ENCODE measurements at places on chromosomes 3 and 15.
A peak's percentile ranks its signal among the peaks of the same experiment; 100 is the strongest.

DNA sequence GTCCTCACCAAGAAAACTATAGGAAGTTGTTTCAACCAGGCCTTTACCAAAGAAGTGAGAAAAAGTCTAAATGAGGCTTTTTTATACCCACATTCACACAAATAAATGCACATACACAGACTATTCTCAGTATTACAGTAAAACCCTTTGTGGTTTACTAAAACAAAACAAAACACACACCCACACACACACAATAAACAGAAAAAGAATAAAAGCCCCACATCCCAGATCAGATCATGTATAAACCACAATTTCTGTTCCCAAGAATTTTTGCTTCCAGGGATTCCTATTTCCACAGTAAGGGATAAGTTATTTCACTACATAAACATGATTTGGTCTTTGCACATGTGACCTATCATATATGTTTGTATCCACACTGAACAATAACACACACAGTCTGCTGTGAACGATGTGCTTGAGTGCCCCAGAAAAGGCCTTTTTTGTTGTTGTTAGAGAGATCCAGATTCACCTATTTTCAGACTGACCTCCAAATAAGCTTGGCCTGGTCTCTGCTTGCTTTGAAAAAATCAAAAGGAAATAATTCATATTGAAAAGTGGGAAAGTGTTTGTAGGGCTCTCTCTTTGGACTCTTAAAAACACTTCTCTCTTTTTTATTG is 283.4 kb upstream of the ATP11B start:
- DNase-seq: no peak

- DNase-seq: no peak
Measured at GRCh38 chr15:58447271-58448010, 15.7 kb downstream of the LIPC start.

DNA sequence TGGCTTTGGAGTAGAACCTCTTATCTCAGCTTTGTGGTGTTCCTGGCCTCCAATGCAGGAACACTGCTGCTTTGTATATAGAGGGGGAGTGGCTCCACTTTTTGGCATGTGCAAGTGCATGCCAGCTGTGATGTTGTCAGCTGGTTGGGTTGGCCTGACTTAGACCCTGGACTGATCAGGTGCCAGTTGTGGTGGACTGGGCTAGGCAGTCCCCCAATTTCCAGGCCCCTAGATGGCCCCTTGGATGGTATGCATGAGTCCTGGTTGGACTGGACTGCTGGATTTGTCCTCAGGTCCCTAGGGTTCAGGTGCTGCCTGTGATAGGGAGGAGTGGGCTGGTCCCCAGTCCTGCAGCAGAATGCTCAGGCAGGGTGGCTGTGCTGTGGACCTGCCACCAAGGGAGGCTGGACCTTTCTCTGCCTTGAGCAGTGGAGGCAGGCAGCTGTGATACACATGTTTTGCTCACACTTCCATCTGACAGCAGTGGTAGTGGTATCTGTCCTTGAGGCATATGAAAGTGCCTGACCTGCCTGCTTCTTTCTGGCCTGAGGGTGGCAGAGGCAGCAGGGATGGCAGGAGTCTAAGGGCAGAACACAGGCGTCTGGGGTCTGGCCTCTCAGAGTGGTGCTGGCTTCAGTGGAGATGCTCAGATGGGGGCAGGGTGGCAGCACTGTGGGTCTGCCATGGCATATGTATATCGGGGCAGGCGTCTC is 74.8 kb downstream of the STXBP5L start:
- DNase-seq: no peak

- DNase-seq: no peak
Measured at GRCh38 chr15:39948817-39949216, 14.9 kb downstream of the EIF2AK4 start.

DNA sequence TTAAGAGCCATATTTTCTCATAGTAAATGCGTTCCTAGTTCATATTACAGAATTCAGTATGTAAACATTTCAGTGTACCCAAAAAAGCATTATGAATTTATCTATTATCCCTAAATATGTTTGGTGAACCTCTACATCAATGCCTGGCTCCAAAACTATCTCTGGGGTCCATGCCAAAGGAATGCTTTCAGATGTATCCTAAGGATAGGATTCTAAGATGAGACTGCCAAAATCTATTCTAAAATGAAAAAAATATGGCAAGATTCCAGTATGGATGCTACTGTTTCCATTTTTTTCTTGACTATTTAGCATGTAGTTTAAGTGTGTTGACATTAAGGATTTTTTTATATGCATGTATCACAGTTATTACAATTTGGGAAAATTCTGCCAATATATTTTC is 18.8 kb downstream of the EIF5A2 start:
- DNase-seq: no peak

GRCh38 chr15:57684491-57685151 is 21.9 kb upstream of the POLR2M start:
- no peak for DNase-seq

DNA sequence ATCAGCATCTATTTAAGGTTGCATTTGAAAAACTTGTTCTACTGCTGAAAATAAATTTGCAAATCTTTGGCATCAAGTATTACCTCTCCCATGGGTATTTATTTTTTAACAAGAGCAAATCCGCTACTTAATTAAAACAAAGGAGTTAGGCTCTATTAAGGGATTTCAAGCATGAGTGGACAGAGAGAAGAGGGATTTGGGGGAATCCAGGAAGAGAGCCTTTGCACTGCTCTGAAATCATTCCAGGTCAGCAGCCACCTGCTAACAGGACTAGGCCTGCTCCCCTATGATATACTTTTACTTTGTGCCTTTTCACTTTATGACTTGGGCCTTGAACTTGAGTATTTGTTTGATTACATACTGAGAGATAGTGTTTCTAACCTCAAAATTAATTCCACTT is 57.1 kb downstream of the IQCH start:
- no peak for DNase-seq

DNA sequence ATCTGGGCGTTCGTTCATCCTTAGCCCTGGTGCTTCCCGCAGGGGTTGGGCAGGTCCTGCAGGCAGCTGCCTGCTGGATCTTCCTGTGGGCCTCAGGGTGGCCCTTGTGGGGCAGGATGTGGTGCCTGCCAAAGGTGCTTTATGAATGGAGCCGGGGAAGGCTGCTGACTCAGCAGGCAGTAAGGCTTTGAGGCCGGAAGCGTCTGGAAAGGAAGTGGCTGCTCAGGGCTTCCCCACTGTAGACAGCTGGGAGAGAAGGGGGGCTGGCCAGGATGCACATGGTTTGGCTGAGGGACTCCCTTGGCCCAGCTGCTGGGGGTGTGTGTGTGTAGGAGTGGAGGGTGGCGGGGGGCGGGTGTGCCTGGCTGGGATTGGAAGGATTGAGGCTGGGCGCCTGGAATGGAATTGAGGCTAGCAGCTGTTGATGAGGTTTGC is 12.9 kb downstream of the CD276 start:
- DNase-seq: peak; percentile 69

DNA sequence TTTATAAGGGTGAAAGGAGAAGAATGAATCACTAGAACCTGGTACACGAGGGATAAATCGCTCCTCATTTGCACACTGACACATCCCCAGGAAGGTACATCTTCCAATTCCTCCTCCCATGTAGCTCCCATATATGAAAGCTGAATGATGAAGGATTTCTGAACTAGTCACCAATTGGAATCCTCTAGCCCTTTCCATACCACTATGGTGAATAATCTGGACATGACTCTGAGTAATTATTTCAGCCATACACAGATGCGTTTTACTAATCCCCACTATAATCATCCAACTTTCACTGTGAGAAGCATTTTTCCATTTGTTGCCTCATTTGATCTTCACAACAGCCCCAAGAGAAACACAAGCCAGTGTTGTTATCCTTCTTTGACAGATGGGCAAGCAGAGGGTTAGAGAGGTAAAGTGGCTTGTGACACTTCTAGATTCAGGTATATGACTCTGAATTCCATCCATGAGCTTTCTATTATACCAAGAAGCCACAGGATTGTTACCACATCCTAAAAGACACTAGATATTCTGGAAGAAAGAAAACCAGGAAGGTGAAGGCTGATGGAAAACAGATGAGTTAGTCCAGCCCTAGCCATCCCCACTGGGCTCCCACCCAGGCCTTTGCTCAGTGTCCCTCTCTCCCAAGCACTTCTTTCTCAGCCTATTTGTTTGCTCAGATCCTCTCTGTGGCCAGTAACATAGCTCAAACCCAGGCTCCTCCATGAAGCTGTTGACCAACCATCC is 22.2 kb upstream of the BCL6 start:
- DNase-seq: no peak

GRCh38 chr3:14768182-14768790 is 50.5 kb upstream of the FGD5 start:
- DNase-seq: no peak

DNA sequence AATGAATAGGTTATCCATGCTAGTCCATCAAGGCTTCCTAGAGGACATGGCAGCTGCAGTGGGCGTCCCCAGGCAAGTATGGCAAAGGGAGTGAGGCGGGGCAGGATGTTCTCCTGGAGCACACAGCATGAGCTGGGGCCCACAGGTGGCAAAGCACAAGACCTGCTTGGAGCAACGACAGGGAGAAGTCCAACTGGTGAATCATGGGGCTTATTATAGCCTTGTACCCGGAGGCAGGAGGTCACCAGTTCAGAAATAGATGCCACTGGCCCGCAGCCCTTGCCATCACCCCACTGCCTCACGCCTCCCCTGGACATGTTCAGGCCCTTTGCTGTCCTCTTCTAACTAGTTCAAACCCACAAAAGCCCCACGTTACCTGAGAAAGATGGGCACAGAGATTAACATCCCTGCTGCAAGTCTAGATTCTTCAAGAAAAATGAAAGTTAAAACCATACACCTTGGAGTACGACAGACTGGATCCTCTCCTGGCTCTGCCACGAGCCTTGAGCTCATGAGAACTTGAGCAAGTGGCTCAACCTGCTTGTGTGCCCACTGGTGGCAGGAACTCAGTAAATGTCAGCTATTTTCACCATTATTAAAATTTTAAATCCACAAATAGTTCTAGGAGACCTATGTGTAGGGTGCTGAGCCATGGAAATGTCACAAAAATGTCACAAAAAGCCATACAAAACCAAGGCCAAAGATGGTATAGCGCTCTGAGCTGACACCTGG is 1.8 kb upstream of the SRGAP3 start:
- DNase-seq: no peak

DNA sequence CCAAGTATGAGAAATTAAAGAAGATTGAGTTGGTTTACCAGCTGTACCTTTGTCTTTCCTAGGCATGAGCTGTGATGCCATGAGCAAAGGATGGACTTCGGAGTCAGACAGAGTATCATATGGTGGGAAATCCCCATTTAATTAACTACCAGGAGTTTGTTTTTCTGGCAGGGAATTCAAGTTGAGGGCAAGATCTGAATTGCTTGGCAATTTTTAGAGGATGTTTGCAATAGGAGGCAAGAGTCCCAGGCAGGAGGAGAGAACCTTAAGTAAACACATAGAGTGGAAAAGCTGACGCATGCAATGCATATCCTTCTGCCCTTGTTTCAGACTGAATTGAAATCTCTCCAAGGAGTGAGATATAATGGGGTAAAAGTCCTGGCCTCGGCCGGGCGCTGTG is 569.7 kb upstream of the MDFIC2 start:
- DNase-seq: no peak

DNA sequence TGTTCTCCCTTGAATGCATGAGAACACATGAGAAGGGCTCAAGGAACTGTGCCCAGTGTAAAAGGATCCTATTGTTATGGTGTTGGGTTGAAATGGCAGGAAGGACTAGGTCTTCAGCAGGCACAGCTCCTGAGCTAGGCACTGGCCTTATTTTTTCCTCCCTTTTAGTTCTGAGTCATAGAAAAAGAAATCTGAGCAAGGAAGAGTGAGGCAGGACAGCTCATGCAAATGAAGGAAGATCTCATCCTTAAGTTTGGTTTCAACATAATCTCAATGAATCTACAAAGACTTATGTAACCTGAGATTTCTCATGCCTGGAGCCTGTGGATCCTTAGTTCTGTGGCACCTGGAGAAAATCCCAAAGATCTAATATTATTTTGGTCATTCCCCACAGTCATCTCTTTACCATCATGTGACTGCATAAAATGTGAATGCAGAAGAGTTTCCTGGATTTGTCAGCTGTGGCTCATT is 188.6 kb upstream of the TBL1XR1 start:
- no peak for DNase-seq

DNA sequence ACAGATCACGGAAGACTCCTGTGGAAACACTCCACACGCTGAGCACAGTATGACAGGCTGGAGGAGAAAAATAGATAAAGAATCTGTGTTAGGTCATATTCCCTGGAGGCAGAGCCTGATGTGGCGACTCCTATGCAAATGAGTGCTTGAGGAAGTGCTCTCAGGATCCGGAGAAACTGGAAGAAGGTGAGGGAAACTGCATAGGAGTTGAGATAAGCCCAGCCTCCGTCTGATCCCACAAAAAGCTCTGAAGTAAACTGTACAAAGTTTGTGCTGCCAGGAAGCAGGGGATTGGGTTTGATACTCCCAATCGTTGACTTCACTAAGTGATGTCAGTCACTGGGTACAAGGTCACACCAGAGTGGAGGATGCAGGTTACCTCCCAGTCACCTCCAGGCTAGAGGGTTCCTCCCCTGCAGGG is 33.4 kb downstream of the OSBPL10 start:
- DNase-seq: no peak

GRCh38 chr3:62133015-62133414 is 240.3 kb downstream of the FEZF2 start:
- no peak for DNase-seq

DNA sequence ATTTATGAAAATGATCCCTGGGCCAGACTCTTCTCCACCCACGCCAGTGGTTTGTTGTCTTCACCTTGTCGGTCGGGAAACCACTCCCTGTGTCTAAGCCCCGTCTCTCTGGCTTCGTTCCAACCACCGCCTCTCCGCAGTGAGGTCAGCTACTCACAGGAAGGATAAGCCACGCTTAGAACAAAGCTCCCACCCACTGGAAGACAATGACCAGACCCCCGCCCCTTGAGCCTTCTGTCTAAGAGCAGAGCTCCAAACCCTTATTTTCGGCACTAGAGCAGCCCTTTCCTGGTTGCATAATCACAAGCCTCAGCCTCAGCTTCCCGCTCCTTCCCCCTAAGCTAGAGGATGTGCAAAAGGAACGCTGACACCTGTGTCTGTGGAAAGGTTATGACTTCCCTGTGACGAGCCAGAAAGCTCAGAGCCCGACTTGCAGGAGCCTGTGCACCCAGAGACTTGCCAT is 114.9 kb upstream of the MEF2A start:
- DNase-seq: no peak

GRCh38 chr3:125050488-125051090 is 5.2 kb downstream of the HEG1 start:
- no peak for DNase-seq

GRCh38 chr15:44034933-44035624 is 160.0 kb downstream of the FRMD5 start:
- no peak for DNase-seq

- DNase-seq: no peak
Measured at GRCh38 chr3:157238457-157238856, 78.5 kb upstream of the CCNL1 start.

- DNase-seq: no peak
Measured at GRCh38 chr3:13878281-13879101, 1.4 kb downstream of the WNT7A start.
